NT2/D1 (cell line): ENCODE measurements at places on chromosomes 6 and 20.

DNA sequence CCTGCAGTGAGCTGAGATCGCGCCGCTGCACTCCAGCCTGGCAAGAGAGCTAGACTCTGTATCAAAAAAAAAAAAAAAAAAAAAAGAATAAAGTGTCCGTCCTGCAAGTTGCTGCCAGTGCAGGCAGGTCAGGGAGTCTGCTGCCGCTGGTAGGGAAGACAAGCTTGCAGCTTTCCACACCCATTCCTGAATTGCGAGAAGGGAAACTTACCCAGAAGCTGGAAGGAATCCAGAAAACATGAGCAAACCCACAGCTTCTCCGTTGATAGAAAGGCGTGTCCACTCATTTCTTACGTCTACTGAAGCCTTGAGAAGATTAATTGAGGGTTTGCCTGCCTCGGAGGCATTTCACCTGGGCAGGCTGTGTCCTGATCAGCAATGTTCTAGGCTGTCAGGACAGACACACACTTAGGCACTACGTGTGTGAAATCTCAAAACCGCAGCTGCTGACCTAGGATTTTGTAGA, 61.6 kb upstream of the DSP start:
- DNase-seq: no peak

GRCh38 chr6:30836957-30837356, 47.4 kb upstream of the DDR1 start:
- DNase-seq: no peak

DNA sequence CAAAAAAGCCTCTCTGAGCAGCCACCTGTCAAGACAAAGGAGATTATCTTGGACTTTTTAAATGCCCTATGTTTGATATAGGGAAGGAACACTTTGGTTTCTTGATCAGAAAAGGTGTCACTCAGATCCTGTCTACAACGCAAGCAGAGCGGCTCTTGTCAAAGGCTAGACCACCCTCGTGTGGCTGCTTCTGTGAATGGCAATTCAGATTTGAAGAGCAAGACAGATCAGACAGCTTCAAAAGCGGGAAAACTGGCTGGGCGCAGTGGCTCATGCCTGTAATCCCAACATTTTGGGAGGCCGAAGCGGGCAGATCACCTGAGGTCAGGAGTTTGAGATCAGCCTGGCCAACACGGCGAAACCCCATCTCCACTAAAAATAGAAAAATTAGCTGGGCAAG, 10.1 kb upstream of the NXT1 start:
- no peak for DNase-seq

- no peak for DNase-seq
Measured at GRCh38 chr20:2086177-2086979, 15.2 kb upstream of the STK35 start.

DNA sequence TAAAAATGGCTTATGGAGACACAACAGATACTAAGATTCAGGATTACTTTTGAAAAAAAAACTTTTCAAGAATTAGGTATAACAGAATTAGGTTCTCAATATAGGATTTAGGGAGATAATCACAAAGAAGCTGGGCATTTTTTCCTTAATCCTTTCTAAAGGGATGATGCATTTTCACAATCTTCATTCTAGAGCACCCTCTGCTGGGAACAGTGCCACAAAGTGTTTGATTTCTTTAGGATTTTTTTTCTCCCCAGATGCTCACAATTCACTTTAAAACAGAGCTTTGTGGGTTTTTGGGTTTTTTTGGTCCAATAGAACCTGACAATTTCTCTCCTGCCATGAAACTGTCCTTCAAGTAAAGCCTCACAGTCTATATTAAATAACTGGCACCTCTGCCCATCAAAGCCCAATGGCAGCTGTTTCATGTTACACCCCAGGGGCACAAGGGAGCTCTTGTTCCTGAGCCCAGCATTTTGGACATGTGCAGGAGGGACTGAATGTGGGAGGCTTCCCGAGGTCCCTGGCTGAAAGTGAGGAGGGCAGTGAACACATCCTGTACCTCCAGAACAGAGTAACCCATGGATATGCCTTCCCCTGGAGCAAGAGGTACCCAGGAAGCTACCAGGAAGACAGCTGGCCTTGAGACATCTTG, 39.7 kb downstream of the PREP start:
- no peak for DNase-seq

DNA sequence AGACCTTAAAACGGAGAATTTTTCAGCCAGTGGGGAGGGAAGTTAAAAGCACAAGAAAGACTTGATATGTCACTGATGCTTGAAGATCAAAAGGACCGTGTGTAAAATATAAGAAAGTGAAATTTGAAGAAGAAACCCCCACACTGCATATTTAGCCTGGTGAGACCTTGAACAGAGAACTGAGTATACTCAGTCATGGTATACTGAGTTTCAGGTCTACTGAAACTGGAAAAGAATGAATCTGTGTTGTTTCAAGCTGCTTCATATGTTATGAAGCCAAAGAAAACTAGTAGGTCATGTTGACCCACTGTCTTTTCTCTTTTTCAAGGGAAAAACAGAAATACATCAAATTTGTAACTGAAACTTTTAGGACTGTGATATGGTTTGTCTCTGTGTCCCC, 443.8 kb upstream of the GJE1 start:
- DNase-seq: no peak

DNA sequence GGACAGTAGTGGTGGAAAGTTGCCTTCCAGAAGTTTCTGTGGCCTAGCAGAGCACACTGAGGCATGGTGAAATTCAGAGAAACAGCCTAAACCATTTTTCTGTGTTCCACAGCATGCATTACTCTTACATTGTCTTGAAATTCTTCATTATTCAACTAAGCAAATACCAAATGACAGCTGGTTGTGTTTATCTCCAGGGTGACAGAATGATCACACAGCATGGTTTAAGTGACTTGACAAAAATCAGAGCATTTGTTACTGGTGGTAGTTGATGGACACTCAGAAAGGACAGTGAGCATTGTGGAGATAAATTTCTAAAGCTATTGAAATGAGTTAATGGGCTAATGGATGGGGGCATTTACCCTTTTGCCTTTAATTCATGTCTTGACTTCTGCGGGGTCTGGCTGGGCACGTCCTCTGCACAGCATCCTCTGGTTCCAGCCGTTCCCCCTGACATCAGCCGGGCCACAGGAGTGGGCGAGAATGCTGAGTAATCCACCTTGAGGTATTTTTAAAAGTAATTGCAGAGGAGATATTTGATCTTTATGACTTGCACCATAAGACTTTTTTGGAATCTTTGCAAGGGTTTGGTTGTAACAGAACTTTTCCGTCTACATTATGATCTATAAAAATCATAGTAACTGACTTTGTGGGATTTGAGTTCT, 78.9 kb upstream of the SCP2D1 start:
- DNase-seq: no peak

DNA sequence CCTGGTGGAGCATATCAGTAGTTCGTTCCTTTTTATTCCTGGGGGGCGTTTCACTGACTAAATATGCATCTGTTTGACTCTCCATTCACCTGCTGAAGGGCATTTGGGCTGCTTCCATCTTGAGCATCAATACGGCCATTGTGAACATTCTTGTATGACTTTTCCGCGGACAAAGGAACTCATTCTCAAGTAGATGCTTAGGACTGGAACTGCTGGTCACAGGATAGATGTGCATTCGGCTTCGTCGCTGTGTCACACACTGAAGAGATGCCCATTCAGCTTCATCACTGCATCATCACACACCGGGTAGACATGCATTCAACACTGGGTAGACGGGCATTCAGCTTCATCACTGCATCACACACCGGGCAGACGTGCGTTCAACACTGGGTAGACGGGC, 95.3 kb downstream of the TAF4 start:
- no peak for DNase-seq

- DNase-seq: peak; percentile 16
Measured at GRCh38 chr6:142802124-142802523, 142.9 kb downstream of the HIVEP2 start.

DNA sequence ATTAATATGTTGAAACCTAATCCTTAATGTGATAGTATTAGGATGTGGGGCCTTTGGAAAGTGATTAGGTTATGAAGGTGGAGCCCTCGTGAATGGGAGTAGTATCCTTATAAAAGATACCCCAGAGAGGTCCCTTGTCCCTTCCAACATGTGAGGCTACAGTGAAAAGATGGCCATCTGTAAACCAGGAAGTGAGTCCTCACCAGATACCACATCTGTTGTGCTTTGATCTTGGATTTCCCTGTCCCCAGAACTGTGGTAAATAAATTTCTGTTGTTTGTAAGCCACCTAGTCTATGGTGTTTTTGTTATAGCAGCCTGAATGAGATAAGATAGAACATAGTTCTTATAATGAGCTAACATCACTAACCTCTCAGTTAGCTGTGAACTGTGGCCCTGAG, 16.6 kb upstream of the CALHM6 start:
- DNase-seq: no peak

- no peak for DNase-seq
Measured at GRCh38 chr6:1287103-1287591, 24.8 kb upstream of the FOXQ1 start.
